OCI-LY7 (cell line): ENCODE measurements at places on chromosomes 1 and 21.

GRCh38 chr1:82625537-82625936 lies 824.8 kb downstream of the ADGRL2 start:
- peak; percentile 2 for DNase-seq

GRCh38 chr1:114986286-114986685 lies 43.3 kb upstream of the TSHB start:
- DNase-seq, result no peak

DNA sequence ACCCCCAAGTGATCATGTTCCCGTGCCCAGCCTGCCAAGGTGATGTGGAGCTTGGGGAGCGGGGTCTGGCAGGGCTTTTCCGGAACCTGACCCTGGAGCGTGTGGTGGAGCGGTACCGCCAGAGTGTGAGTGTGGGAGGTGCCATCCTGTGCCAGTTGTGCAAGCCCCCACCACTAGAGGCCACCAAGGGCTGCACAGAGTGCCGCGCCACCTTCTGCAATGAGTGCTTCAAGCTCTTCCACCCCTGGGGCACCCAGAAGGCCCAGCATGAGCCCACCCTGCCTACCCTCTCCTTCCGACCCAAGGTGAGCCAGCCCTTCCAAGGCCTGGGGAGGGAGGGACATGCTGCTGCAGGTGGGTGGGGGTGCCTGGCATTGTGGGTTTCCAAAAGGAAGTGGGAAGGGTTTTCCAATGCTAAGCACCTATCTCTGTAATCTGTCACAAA lies 2.3 kb downstream of the TRIM46 start:
- DNase-seq, result peak; percentile 44

DNA sequence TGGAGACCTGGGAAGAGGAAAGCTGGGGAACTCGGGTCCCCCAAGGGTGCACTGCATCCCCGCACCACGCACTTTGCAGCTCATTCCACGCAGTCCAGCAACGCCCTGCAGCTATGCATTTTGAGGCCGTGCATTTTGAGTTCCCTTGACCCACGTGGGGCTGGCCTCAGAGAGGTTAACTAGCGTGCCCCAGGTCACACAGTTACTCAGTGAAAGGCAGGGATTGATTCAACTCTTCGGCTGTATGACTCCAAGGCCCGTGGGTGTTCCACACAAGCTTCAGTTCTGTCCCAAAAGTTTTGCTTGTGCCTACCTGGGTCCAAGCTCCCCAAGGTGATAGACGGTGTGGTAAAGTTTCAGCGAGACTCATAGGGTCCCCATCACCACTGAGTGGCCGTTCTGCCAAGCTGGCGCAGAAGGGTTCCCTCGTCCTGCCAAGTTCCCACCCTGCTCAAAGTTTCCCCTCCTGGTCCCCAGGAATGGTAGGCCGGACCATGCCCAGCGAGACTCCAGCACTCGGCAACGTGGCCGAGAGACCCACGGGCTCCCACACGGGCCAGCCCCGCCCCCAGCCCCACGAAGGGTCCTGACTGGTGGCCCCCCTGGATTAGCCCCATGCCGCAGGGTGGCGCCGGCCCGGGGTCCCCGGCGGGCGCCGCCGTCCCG lies 611 bp downstream of the HSPG2 start:
- no peak for DNase-seq

DNA sequence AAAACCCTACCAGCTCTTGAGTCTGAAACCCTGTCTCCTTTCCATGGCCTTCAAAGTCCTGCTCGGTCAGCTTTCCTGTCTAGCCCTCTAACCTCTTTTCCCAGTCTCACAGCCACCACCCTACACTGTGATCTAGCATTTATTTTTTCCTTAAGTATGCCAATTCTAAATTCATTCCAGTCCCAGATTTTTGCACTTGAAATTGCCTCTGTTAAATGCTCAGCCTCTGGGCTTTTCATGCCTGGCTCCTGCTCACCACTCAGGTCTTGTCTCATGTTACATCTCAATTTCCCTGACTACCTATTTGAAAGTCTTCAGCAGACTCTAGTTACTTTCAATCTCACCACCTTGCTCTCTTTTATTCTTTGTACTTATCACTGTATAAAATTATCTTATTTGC lies 176.2 kb downstream of the ADGRL4 start:
- no peak for DNase-seq

DNA sequence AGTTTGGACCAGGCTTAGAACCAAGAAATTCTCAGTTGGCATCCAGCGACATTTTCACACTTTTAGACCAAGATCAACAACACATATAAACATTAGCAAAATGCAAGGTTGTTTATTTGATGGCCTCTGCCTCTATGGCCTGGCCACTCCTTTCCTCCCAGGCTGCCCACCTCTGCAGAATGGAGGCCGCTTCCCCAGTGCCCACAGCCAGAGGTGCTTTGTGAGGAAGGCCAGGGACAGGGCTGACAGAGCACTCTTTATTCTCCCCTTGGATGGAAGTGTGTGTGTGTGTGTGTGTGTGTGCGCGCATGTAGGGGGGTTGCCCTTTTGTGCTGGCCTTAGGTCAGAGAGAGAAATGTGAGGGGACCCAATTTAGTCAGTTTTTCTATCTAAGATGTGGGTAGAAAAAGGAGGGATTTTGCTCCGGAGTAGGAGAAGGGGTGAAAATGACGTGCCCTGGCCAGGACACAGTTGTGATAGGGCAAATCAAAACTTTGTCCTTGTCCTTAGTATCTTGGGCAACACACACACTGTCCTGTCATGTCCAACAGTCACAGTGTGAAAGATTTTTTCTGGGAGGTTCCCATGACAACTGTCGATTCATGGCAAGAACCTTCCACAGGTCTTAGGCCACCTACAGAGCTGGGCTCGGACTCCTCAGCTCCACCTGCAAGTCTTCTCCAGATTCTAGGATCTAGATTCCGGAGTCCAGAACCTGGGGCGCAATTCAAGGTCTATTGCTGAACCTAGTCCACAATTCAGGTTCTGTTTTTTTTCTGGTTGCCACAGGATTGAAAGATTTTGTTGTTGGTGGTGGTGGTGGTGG lies 104.9 kb upstream of the SLC2A1 start:
- DNase-seq, result no peak

- DNase-seq, result peak; percentile 19
These were observed 776 bp downstream of the ITSN1 start for GRCh38 chr21:33642896-33643657.

DNA sequence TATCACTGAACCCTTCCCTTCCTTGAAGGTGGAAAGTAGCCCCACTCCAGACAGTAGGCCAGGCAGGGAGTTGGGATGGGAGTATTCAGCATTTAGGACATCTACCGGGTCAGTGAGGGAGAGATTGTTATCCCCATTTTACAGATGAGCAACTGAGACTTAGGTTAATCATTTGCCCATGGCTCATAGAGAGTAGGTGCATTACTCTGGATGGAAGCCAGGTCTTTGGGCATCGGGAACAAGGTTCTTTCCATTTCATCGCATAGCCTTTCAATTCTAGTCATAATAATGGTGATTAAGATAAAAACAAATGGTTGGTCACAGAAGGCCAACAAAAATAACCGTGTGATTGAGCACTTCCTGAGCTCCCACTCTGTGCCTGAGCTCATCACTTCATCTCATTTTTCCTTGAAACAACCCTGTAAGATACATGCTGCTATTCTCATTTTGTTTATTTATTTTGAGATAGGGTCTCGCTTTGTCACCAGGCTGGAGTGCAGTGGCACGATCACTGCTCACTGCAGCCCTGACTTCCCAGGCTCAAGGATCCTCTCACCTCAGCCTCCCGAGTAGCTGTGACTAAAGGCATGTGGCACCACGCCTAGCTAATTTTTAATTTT lies 64.8 kb downstream of the NAV1 start:
- no peak for DNase-seq

GRCh38 chr1:52404975-52405338 lies 555 bp downstream of the PRPF38A start:
- no peak for DNase-seq

DNA sequence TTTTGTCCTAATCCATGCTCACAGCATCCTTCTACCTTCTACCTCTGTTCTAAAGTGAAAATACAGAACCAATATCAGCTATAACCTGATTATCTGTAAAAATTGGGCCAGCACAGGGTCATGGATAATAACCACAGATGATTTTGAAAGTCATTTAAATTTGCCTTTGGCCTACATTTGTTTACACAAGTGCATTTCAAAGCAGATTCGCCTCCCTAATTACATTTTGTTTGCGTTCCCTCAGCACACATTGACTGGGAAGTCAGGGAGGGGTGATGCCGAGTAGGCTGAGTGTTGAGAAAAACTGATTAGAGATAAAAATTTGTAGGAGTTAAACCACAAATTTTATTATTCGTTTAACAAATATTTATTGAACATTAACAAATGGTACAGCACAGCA lies 19.2 kb upstream of the RGS8 start:
- DNase-seq, result no peak

- DNase-seq, result peak; percentile 14
These were observed 17.0 kb upstream of the OLFML2B start for GRCh38 chr1:162040657-162041056.

DNA sequence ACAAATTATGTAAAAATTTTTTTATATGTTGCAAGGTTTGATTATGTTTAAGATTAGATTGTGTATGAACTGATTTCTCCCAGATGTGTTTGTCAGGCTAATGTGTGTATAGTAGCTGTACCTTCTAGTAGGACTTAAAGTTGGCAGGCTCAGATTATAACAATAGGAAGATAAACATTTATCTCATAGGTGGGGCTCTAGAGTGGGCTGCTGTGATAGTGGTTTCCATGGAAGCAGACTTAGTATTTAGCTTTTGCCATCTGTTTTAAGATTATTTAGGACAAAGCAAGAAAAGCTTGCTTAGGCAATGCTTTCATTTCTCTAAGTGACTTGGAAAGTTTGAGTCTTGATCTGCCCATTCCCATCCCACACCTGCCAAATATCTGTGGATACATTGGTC lies 187.7 kb upstream of the CACYBP start:
- DNase-seq, result no peak

DNA sequence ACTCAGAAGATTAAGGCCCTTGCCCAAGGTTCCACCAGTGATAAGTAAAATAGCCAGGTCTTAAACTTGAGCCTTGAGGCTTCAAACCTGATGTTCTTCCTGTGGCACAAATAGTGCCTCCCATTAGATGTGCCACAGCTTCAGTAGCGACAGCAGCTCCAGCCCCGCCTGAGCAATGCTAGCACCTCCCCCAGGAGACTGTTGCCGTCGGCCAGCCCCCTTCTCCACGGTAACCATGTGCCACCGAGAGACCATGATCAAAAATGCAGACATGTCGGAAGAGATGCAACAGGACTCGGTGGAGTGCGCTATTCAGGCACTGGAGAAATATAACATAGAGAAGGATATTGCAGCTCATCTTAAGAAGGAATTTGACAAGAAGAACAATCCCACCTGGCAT lies 32.2 kb downstream of the KLHDC7A start:
- DNase-seq, result no peak

GRCh38 chr21:28104346-28104745 lies 888.3 kb downstream of the LTN1 start:
- DNase-seq, result no peak

DNA sequence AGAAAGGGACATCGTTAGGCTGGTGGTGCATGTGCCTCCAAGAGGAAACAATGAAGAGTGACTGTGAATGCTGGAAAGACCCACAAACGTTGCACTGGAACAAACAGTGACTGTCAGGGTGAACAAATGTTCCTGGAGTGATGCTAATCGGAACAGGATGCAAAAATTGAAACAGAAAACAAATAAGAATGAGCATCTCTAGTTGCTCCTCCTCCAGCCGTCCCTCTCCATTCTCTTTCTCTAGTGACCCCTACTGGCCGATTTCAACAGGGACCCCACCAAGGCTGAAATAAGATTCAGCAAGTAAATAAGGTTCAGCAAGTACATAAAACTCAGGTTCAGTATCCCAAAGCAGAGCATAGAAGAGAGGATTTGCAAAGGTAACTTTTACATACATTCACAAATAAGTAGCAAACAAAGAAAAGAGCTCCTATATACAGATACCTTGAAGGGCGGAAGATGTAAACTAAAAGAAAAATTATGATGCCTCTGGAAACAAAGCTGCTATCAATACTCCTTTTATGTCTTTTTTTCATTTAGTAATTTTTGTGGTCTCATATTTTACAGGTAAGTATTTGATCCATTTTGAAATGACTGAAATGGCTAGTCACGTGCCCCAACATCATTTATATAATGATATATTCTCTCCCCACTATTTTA lies 836.1 kb upstream of the ADAMTS5 start:
- DNase-seq, result peak; percentile 4

- DNase-seq, result peak; percentile 5
These were observed 39.9 kb downstream of the ODF2L start for GRCh38 chr1:86356247-86356646.

- DNase-seq, result no peak
These were observed 46.5 kb downstream of the OLFML3 start for GRCh38 chr1:114025609-114026401.

GRCh38 chr1:205595435-205595834 lies 36.4 kb downstream of the ELK4 start:
- DNase-seq, result peak; percentile 87

- DNase-seq, result no peak
These were observed 5.8 kb upstream of the IKBKE start for GRCh38 chr1:206464456-206464964.

- DNase-seq, result no peak
These were observed 70.4 kb upstream of the GREM2 start for GRCh38 chr1:240682166-240682858.

DNA sequence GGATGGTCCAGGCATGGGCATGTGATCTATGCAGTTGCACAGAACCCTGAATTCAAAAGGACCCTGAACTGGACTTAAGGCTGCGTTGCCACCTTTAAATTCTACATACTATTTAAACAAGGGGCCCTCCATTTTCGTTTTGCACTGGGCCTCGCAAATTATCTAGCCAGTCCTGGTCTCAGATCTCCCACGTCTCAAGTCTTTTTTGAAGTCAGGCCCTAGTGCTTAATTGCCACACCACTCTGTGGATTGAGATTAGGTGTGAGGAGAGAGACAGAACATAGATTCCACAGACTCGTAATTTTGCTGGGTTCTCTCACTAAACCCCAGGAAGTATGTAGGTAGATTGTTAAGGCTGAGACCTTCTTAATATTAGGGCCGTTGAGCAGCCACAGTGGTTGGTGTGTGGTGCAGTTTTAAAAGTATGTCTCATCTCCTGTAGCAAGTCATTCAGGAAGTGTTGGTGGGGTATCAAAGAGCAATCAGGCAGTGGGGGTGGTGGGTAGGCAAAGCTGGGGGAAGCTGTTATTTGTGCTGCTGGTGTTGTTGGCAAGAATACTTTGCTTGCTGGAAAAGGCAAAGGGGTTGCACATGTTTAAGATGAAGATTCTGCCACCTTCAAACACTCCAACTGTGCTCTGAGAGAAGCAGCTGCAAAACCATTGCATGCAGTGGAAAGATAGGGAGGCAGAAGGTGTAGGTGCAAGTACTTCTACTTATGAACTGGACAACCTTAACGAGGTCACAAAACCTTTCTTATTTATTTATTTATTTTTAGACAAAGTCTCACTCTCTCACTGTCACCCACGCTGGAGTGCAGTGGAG lies 11.2 kb downstream of the CD84 start:
- DNase-seq, result peak; percentile 58
